ENCODE measurements at places on chromosomes 12 and 14.

GRCh38 chr12:105574056-105574715, 243.7 kb downstream of the C12orf75 start:
- no peak for DNase-seq

- DNase-seq, result no peak
Observed at GRCh38 chr14:52068615-52069306, at the start of gene NID2. Gene NID2 (minus strand): TSS chr14:52069059. CDS start chr14:52068994, 65 bp downstream.

DNA sequence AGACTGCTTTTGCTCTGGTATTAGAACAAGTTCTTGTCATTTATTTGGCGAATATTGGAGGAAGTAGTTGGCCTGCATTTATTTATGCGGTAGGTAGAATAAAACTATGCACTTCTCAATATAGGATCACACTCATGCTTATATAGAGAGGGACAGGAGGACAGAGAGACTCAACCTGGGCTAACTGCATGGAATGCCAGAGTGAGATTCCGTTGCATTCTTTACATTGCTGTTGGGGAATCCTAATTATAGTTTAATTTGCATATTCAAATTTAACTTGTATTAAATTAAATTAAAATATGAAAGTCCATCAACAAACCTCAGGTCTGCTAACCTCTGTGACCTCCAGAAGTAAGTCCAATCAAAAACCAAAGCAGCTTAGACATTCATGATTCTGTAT, 26.6 kb downstream of the OR10G3 start:
- DNase-seq, result no peak

DNA sequence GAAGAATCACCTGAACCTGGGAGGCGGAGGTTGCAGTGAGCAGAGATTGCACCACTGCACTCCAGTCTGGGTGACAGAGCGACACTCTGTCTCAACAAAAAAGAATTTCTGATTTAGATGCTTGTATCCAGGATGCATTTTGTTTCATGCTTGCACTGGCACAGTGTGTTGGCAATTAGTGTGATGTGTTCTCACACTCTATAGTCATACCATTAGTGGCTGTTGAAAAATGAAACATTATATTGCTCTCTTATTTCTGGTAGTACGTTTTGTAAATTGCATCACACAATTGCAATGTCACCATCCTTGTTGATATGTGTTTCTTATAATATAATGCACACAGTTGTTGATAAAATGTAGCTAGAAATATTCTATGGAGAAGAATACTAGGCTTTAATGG, 51.3 kb upstream of the RMST start:
- DNase-seq, result no peak

GRCh38 chr14:105077649-105077995, 12.4 kb upstream of the GPR132 start:
- no peak for DNase-seq

- no peak for DNase-seq
Observed at GRCh38 chr12:47449797-47450196, 256.0 kb downstream of the RPAP3 start.

DNA sequence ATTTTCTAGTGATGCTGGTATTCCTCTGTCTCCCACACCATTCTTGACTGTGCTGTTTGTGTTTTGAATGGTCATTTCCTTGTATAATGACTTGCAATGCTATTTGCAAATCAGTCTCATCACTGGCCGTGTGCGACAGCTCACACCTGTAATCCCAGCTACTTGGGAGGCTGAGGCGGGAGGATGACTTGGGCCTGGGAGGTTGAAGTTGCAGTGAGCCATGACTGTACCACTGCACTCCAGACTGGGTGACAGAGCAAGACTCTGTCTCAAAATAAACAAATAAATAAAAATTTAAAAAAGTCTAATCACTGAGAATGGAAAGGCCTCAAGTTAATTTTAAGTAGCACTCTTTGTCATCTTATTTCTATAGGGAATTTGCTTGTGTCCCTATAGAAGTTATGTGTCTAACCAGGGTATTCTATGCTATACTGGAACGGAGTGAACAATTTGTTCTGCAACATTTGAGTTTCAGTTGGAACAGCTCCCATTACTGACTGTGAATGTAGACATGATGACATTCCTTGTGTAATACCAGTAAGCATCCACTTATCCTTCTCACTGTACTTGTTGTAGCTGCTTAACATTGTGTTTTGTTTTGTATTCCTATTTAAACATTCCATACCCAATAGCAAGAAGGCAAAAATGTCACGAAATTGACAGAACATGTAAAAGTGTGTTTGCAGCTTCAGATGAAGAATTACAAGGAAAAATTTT, 126.3 kb downstream of the MGST1 start:
- no peak for DNase-seq

DNA sequence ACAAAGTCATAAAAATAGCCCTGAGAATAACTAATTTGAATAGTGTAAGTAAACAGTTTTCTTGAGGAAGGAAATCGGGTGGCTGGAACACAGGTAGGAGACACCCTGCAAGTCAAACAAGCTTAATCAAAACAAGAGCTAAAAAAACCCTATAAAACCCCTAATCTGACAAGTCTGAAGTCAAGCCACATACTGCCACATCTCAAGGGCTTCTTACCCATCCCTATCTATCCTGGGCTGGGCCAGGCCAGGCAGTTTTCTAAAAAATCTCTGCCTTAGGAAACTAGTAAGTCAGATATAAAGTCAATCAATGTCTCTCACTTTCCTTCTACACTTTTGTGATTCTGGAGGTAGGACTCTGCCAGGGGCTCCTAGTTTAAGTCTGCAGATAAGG, 15.3 kb downstream of the UBE2N start:
- no peak for DNase-seq

GRCh38 chr12:82027612-82028011, 268.5 kb upstream of the PPFIA2 start:
- DNase-seq, result no peak

DNA sequence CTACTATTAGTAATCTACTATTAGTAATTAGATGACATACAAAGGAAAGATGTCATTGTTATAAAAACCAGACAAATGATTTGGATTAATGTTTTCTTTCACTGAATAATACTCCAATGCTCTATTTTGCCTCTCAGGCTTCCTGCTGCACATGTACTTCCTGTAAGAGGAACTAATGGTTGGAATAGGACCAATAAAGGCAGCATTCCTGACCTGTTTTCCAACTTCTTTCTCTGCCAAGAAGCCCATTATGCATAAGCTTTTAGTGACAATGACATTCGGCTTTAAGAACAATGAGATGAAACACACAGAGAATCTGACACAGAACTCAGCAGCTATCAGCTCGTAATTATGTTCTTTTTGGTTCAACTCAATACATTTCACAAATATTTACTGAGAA, 5.2 kb upstream of the C12orf56 start:
- no peak for DNase-seq

- no peak for DNase-seq
Observed at GRCh38 chr14:76426161-76426696, 50.3 kb downstream of the ESRRB start.

GRCh38 chr12:89544022-89544421, 18.2 kb upstream of the POC1B start:
- no peak for DNase-seq

Measured in NCI-H1048 (cell line).